ENCODE measurements at places on chromosomes 1 and 21.
A peak's percentile ranks its signal among the peaks of the same experiment; 100 is the strongest.

GRCh38 chr1:221032637-221033280, 153.5 kb downstream of the HLX start:
- DNase-seq: no peak

GRCh38 chr1:184212649-184213314, 161.3 kb downstream of the TSEN15 start:
- DNase-seq: no peak

- DNase-seq: no peak
These were observed 28.5 kb upstream of the C1orf198 start for GRCh38 chr1:230896779-230897178.

- no peak for DNase-seq
These were observed 288.9 kb downstream of the KCNT2 start for GRCh38 chr1:196319301-196319700.

DNA sequence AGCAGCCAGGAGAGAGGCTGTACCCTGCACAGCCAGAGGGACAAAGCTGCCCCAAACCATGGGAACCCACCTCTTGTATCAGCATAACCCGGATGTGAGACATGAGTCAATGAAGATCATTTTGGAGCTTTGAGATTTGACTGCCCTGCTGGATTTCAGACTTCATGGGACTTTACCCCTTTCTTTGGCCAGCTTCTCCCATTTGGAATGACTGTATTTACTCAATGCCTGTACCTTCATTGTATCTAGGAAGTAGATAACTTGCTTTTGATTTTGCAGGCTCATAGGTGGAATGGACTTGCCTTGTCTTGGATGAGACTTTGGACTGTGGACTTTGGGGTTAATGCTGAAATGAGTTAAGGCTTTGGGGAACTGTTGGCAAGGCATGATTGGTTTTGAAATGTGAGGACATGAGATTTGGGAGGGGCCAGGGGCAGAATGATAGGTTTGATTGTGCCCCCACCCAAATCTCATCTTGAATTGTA, 616.2 kb downstream of the RWDD3 start:
- no peak for DNase-seq

- DNase-seq: no peak
These were observed 21.4 kb downstream of the ARHGAP29 start for GRCh38 chr1:94215955-94216354.

GRCh38 chr1:198121056-198121826, 35.6 kb upstream of the NEK7 start:
- DNase-seq: no peak

DNA sequence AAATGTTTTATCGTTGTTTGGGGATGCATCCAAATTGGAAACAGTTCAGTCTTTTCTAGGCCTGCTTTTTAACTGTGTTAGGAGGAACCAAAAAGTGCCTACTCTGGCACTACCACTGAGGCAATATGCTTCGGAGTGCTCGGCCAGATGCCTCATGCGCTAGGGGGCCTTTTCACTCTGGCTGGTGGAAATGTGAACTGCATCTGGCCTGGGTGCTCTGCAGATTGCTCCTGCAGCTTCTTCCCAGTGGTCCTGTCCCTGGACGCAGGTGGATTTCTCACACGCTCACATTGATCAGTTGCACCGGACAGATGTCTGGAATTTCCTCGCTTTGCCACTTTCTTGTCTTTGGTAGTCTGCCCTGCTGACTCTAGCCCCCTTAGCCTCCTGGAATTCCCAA, 330.2 kb upstream of the FMN2 start:
- no peak for DNase-seq

DNA sequence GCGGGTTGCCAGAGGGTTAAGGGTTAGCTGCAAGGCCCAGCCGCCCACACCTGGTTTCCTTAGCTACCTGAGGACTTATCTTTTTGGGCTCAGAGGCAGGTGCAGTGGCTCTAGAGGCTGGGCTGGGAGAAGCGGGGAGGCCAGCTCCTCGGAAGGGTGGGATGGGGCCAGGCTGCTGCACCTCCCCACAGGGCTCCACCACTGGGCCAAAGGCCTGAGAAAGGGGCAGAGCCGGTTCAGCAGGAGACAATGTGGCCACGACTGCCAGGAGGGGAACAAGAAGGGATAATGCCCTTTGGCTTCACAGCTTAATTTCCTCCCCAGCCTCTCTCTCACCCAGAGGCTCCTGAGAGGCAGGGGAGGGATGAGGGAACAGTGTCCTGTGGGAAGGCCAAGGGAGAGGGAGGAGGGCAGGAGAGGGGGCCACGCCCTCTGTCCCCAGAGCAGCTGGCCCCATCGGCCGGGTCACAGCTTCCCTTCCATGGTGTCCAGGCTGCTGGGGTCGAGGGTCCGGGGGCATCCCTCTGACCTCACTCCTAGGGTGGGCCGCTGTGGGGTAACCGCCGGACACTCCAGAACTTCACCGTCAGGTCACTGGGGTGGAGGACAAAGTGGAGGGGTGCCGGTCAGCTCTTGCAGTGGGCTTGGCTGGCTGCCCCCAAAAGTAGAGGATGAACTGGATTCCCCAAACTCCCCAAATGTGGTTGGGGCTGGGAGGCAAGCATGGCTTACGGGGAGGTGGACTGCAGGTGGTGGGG, 50.4 kb downstream of the KIF21B start:
- no peak for DNase-seq

DNA sequence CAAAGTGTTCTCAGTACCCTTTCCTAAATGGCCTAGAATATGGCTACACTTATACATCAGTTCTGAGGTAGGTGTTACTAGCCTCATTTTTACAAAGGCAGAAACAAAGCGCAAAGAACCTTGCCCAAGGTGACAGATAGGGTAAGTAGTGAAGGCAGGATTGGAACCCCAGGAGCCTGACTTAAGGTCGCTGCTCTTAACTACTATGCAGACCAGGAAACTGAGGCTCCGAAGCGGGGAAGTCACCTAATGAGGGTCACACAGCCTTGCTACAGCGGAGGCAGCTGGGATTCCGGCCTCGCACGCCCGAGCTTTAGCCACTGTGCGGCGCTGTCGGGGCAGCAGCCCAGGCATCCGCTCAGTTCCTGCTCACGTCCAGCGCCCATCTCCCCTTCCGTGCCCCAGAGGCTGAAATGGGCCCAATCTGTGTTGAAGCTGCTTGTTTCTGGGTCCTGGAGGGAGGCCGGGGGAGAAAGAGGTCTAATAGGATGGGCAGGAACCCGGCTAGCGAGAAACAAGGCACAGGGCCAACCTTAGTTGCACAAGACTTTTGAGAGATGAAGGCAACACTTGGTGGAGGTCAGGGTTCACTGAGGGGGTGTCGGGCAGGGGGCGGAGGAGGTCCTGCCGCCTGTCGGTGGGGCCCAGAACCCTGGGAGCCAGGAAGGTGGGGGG, 1.4 kb upstream of the FOXD2 start:
- DNase-seq: peak; percentile 46

DNA sequence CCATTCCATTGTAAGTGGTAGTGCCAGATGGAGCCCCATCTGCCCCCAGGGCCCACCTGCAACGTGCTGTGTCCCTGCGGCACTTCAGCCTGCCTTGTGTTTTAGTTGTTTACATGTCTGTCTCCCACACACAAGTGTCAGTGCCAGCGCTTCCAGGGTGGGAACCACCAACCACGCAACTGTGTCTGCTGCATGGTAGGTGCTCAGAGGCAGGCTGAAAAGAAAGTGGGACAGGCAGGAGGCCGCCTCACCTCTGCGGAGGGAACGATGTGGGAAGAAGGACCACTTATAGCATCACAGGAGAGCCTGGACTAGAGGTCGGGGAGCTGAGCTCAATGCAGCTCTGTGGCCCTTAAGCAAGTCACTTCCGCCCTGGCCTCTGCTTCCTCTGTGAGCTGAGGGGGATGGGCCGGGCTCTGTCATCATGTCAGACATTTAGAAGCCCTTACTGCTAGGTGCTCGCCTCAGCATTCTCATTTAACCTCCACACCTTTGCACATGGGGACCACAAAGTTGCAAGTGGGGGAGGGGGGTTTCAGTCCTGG, 17.9 kb downstream of the SLC9A1 start:
- DNase-seq: peak; percentile 95

GRCh38 chr1:25033030-25033827, 103.2 kb upstream of the RUNX3 start:
- no peak for DNase-seq

DNA sequence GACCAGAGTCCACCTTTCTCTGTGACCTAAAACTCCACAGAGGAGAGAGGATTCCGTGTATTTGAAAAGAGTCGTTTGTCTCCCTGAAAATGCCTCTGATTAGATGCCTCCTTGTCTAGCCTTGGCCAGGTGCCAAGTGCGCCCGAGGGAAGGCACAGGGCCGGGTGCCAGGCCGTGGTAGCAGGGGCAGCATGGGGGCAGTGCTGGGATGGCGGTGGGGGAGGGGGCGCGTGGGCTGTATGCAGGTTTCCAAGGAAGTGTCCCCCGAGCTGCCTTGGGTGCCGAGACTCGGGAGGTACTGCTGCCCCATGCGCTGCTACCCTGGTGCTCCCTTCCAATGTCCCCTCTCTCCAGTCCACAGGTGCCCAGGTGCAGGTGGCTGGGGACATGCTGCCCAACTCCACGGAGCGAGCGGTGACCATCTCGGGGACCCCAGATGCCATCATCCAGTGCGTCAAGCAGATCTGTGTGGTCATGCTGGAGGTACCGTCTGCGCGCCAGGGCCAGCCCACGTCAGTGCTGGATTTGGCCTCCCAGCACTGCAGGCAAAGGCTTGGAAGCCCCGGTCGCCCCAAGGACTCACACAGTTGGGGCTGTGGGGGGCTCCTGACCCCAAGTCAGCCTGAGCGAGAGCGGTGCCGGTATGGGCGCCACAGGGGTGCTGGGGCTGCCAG, 70.9 kb upstream of the COL6A1 start:
- DNase-seq: no peak

- peak; percentile 24 for DNase-seq
These were observed 87.2 kb downstream of the HHAT start for GRCh38 chr1:210415846-210416448.

DNA sequence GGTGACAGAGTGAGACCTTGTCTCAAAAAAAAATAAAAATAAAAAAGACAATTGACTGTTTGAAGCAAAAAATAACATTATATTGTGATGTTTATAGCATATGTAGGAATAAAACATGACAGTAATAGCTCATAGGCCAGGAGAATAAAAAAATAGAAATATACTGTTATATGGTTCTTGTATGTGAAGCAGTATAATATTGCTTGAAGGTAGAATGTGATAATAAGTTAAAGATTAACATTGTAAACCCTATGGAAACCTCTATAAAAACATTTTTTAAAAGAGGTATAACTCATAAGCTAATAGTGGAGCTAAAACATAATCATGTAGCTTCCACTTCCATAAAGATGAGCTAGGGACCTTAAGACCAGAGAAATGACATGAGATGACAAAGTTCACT, 23.5 kb downstream of the GJA4 start:
- no peak for DNase-seq

- no peak for DNase-seq
These were observed 26.3 kb upstream of the RGS18 start for GRCh38 chr1:192131914-192132313.

DNA sequence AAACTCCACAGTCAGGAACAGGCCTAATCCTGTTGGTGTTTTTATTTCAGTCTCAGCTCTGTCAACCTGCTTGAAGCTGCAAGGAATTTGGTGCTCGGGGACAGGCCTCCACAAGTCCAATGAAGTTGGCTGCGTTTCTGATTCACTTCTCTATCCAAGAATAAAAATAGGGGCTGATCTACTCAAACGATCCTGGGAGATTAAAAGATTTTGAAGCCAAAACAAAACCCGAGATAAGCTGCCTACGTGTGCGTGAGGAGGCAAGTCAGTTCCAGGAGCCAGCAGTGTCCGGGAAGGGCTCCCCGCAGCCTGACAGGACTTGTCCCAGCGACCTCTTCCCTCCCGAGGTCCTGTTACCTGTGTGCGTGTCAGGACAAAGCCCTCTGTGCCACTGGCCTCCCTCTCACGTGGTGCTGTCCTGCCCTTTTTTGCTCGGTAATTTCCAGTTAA, 98.0 kb downstream of the ETS2 start:
- DNase-seq: no peak

DNA sequence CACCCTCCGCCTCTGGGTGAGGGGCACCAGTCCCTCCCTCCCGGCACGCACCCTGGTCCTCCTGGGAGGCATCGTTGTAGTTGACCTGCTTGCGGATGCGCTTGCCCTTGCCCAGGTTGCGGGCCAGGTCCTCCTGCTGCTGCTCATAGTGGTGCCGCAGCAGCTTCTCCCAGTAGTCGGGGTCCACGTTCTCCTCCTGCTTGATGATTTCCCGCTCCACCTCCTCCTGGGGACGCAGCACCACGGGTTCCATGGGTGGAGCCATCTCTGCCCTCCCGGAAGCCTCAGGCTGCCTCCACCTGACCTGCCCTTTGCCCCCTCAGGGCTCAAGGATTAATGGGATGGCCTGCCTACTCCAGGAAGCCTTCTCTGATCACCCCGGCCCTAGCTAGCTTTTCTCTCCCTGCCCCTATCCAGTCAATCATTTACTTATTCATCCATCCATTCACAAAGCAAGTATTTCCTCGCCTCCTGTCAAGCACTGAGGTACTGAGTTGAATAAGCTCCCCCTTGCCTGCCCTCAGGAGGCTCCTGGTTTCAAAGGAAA, 53.5 kb downstream of the CHD5 start:
- DNase-seq: no peak

DNA sequence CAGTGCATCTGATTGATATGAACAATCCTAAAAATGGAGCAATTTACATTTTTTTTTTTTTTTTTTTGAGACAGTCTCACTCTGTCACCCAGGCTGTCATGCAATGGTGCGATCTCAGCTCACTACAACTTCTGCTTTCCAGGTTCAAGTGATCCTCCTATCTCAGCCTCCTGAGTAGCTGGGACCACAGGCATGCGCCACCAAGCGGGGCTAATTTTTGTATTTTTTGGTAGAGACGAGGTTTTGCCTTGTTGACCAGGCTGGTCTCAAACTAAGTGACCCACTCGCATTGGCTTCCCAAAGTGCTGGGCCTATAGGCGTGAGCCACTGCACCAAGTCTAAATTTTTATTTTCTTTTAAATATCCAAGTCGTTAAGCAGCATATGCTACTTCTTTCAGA, 109.0 kb downstream of the FAF1 start:
- DNase-seq: no peak

GRCh38 chr1:11377001-11377583, 101.9 kb upstream of the DISP3 start:
- peak; percentile 78 for DNase-seq

GRCh38 chr1:180787628-180788307, 124.9 kb upstream of the KIAA1614 start:
- DNase-seq: no peak

- no peak for DNase-seq
These were observed 33.1 kb downstream of the LTN1 start for GRCh38 chr21:28959367-28960099.
